ENCODE measurements at places on chromosomes 5 and 9.

- no peak overlapping the region for H3K27ac ChIP-seq
- no peaks in the 10 kb centered on the region for H3K27me3 ChIP-seq
- H3K4me1 ChIP-seq = no peaks in the 10 kb centered on the region
- no peaks in the 10 kb centered on the region for H3K36me3 ChIP-seq
- DNase-seq = no peak
- no peak overlapping the region for H3K4me3 ChIP-seq
These were observed 583.4 kb downstream of the ACTL7B start for GRCh38 chr9:108272349-108272899.

GRCh38 chr5:103490030-103490739, 72.4 kb downstream of the NUDT12 start:
- H3K27me3 ChIP-seq = peaks cover 11% of the 10 kb centered on the region
- no peak for DNase-seq
- H3K4me1 ChIP-seq = no peaks in the 10 kb centered on the region
- H3K4me3 ChIP-seq = no peak overlapping the region
- H3K27ac ChIP-seq = no peak overlapping the region
- no peaks in the 10 kb centered on the region for H3K36me3 ChIP-seq

- no peak for DNase-seq
- no peak overlapping the region for H3K4me3 ChIP-seq
- peak overlapping the region; percentile 46 for H3K27ac ChIP-seq
- H3K27me3 ChIP-seq = peaks cover 45% of the 10 kb centered on the region
These were observed 19.8 kb upstream of the NTNG2 start for GRCh38 chr9:132141948-132142594.

GRCh38 chr5:37889612-37890317, 49.9 kb upstream of the GDNF start:
- no peak for DNase-seq
- H3K27ac ChIP-seq = no peak overlapping the region
- H3K4me3 ChIP-seq = no peak overlapping the region
- H3K4me1 ChIP-seq = no peaks in the 10 kb centered on the region
- H3K27me3 ChIP-seq = no peaks in the 10 kb centered on the region

GRCh38 chr5:73370095-73370494, 78.5 kb downstream of the FOXD1 start:
- H3K27ac ChIP-seq = no peak overlapping the region
- no peak overlapping the region for H3K4me3 ChIP-seq
- peaks cover 48% of the 10 kb centered on the region for H3K27me3 ChIP-seq
- DNase-seq = no peak
- no peaks in the 10 kb centered on the region for H3K4me1 ChIP-seq

Data from activated CD4-positive, alpha-beta T cell treated with anti-CD3 and anti-CD28 coated beads, Interleukin-2, amount 10 ng/mL, durations not matched to agents 7 days and 5 days (primary cell).